ENCODE measurements at places on chromosomes 3 and 15.

DNA sequence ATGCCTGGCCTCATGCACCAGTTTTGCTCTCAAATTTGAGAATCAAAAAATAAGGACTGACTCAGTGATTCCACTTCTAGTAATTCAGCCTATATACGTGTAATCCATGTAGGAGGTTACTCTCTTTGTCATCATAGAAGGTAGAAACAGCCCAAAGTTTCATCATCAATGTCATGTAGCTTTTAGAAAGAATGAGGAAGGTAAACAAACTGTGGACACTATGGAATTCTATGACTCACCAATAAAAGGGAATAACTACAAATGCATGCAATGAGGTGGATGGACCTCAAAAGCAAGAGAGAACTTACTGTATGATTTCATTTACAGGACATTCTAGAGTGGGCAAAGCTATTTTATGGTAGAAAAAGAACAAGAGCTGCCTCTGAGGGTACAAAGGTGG lies 93.2 kb upstream of the LRIG1 start:
- peak; percentile 85 for DNase-seq

GRCh38 chr15:38324939-38325647 lies 72.5 kb downstream of the SPRED1 start:
- DNase-seq = no peak

- DNase-seq = no peak
Observed at GRCh38 chr3:7637694-7638093, 776.8 kb downstream of the GRM7 start.

GRCh38 chr3:49882166-49882565 lies 12.5 kb upstream of the CAMKV start:
- no peak for DNase-seq

DNA sequence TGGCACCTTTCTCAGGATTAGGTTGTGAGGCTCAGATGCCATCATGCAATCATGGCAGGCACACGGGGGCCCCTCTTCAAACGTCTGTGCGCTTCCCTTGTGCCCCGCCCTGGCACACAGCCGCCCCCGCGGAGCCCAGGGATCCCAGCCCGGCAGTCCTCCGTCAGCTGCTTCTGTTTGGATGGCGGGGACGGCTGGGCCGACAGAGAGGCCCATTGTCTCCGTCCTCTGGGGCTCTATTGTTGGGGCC lies 849 bp upstream of the HDAC11 start:
- DNase-seq = no peak

- no peak for DNase-seq
Observed at GRCh38 chr15:78239811-78240210, 5.4 kb upstream of the ACSBG1 start.

- peak; percentile 39 for DNase-seq
Observed at GRCh38 chr3:23094890-23095462, 108.2 kb upstream of the UBE2E2 start.

GRCh38 chr3:39801216-39801615 lies 8.2 kb upstream of the MYRIP start:
- no peak for DNase-seq

- DNase-seq = no peak
Observed at GRCh38 chr3:152646004-152646403, 188.9 kb upstream of the P2RY1 start.

All from EH (cell line).